ENCODE measurements at places on chromosomes 6 and 20.

GRCh38 chr6:151376440-151376839 is 14.9 kb downstream of the ZBTB2 start:
- peak; percentile 23 for DNase-seq

DNA sequence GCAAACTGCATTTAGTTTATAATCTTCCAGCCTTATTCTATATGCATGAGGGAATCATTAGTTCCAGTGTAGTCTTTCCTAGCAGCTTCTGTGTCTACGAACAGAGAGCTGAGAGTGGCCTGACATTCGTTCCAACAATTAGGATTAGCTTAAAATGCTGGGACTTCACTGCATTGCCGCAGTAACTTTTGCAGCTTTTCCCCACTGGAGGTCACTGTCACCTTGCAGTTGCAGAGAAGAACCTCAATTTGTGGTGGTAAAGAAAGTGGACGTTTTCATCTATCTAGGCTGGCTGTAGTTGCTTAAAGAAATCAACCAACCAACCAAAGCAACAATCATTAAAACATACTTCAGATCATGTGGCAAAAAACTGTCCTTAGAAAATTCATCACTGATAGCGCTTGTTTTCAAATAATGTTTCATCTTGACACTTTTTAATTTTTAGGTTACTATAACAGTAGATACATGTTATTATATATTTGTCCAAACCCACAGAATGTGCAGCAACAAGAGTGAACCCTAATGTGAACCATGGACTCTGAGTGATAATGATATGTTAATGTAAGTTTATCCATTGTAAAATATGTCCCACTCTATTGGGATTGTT is 12.2 kb downstream of the MYLK4 start:
- peak; percentile 45 for DNase-seq

DNA sequence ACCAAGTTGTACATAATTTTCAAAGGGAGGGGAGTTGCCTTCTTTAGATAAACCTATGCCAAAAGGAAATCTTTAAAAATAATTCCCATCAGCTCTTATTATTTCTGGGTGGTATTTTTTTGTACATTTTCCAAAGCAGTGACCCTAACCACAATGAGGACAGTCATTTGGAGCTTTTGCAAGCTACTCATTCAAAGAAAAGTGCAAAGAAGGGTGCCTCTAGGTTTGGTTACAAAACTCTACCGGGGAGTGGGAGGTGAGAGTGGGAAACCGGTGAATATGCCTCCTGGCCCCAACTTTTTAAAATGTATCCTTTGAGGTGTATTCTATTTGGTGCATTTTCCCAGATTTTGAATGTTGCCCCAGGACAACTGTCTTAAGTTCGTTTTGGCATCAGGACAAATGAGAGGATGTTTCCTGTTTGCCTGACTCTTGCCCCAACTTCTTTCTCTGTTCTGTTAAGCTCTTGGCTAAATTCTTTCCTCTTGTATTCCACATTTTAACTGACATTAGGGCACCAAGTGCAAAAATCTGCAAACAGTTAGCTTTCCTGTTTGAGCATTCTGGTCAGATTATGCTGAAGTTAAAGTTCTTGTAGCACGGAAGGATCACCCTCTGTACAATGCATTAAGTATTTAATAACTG is 78.9 kb downstream of the SLX4IP start:
- DNase-seq, result no peak

DNA sequence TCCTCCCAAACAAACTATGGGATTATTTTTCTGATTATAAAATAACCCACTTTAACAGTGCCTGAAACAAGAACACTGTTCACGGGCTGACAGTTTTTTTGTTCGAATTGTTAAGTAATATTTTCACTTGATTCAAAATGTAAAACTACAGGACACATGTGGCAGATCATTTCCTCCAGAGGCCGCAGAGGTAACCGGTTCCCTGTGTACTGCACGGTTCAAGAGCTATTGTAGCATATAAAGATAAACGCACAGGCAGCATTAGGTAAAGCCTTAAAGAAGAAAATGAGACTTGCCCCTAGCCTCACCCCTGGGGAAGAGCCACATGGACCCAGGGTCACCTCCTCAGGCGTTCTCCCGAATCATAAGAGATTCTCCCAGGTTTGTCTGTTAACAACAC is 181.3 kb upstream of the AFDN start:
- DNase-seq, result no peak

GRCh38 chr6:167238146-167238693 is 52.9 kb upstream of the UNC93A start:
- DNase-seq, result no peak

GRCh38 chr20:19682249-19682648 is 75.8 kb upstream of the RIN2 start:
- DNase-seq, result no peak

- DNase-seq, result no peak
These were observed 36.8 kb downstream of the PTPRK start for GRCh38 chr6:128483472-128484135.

DNA sequence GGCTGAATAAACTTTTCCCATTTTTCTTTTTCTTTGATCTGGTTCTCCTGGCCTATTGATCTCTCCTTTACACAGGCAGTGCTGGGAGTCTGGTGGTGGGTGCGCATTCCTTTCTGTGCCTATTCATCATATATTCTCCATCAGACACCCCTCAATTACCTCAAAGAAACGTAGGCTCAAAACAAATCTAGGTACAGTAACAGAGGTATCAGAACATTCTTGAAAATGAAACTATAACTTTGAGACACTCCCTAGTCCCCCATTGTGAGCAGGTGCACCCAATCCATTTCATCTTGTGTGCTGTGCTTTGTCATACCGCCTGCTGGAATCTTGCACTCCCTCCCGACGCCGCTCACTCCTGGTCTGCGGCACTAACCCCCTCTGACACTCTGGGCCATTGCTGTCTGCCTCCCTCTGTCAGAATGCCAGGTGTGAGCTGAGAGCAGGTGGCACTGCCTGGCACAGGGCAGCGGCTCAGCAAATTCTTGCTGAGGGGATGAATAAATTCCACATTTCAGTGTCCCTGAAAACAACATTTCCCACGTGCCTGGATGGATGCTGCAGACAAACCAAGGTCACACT is 303.4 kb upstream of the EXOC2 start:
- no peak for DNase-seq

DNA sequence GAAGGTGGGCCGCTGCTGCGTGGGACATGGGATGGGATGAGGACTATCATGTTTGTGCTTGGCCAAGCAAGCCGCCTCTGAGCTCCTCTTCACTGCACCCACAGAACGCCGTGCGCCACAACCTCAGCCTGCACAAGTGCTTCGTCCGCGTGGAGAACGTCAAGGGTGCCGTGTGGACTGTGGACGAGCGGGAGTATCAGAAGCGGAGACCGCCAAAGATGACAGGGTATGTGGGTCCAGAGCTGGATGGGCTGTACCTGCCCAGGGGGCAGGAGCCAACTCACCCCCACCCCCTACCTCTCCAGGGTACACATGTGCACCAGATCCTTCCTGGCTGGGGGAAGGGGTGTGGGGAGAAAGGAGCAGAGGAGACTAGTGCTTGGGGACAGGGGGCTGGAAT is 43.5 kb upstream of the MDFI start:
- no peak for DNase-seq

All from CD4-positive, alpha-beta memory T cell (primary cell).